Stimulated activated CD4-positive, alpha-beta T cell treated with anti-CD3 and anti-CD28 coated beads, Interleukin-12 subunit alpha, Interleukin-12 subunit beta, amount 100 ng/mL, for 48 hours (primary cell): ENCODE measurements at places on chromosomes 12 and 14.
A peak's percentile ranks its signal among the peaks of the same experiment; 100 is the strongest.

DNA sequence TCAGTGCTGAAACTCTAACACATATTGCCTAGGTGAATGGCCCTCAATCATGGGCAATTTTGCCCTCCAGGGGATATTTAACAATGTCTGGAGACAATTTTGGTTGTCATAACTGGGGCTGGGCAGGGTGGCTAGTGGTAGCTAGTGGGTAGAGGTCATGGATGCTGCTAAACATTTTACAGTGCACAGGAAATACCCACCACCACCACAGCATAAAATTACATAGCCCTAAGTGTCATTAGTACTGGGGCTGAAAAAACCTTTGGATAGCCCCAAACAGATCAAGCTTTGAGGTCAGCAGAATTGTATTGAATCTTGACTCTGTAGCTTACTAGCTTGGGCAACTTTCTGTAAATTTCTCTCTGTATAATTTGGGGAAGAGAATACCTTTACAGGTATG lies 758.0 kb downstream of the BCL11B start:
- no peak for DNase-seq

DNA sequence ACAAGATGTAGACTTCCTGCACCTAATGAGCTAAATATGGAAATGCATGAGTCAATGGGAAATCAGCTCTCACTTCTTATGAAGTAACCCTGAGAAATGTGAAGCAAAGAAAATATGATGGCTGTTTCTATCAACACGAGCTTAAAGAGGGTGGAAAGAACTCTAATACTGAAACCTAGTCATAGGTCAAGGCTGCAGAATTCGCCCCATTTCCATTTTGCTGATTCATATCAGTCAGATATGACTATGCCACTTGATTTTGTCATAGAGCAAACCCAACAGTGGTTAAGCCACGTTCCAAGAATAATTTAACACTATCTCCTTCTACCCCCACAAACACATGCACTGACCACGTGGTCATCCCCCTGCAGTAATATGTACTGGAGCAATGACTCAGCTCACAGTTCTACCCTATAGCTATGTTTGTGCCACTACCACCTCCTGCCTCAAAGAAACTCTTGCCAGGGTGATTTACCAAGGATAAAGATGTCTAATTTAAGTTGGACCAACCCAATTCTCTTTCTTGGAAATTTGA lies 157.5 kb downstream of the TMTC3 start:
- peak; percentile 28 for DNase-seq

DNA sequence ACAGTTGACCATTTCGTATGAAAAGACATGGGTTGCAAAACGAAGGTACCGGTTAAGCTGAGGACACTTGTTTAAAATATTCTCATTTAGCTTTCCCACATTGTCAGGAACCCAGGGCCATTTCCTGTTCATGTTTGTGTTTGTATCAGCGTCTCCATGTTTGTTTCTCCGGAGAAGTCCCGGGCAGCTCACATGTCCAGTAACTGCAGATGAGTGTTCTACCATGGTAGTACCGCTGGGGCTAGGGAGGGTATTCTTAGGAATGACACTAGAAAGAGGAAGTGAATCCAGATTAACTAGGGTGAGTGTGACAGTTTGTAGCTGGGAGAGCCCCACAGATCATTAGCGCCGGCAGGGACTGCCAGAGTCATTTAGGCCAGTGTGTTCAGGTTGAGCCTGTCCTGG lies 50.0 kb upstream of the EVL start:
- DNase-seq: no peak

DNA sequence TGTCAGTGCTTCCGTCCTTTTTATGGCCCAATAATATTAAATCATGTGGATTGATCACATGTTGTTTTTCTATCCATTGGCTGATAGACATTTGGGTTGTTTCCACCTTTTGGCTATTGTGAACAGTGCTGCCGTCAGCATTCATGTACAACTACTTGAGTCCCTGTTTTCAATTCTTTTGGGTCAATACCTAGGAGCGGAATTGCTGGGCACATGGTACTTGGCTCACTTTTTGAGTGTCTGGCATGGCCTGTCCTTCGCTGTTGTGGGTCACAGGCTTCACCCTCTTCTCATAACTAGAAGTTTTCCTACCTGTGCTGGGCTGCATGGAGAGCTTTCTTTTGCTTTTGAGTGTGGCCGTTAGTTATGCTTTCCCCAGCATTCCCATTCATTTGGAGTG lies 72.7 kb downstream of the DNAH10 start:
- DNase-seq: no peak

DNA sequence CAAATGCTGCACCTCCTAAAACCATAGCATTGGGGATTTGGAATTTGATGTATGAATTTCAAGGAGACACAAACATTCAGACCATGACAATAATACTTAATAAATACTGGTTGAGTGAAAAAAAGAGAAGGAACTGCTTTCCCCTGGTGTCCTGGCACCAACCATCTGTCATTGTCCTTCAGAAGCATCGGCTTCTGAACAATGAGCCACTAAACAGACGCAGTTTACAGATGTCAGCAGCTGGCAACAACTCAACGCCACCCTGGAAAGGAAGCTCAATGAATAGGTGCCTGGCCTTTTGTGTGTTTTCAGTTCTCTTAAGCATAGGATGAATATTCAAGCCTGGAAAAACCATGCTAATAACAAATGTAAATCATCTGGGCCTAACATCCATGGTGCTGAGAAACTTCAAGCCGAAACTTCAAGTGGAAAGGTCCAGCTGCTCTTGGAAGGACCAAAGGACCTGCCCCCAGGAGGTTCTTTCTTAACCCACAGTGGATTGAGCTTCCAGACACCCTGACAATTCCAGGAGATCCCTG lies 101.3 kb downstream of the WIF1 start:
- no peak for DNase-seq

- DNase-seq: no peak
These were observed 77.7 kb downstream of the DNAH10 start for GRCh38 chr12:123839826-123840225.

- DNase-seq: no peak
These were observed 42.0 kb downstream of the EVL start for GRCh38 chr14:100107236-100107635.

- DNase-seq: no peak
These were observed 367.3 kb downstream of the BCL11B start for GRCh38 chr14:98904677-98905076.

- DNase-seq: no peak
These were observed 126.8 kb upstream of the CPM start for GRCh38 chr12:69059465-69060457.

DNA sequence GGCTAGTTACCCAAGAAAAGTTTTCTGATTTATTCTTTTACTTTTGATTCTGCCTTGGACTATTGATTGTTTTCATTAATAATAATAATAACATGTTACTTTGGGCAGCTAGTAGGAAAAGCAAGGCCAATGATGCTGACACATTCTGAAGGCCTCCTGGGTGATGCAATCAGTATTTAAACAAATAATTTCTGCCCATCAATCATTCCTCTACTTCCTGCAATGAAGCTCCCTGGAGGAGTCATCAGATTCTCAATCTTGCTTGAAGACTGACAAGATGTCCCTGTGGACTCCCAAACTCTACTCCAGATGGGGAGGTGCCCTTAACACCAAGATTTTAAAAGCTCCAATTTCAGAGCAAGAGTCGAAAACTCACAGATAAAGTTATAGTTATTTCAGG lies at the start of gene SPX:
Gene SPX (plus strand): TSS at position 244 of the 400 bp plus-strand sequence. CDS start 177 bp downstream, outside the sequence.
- no peak for DNase-seq

DNA sequence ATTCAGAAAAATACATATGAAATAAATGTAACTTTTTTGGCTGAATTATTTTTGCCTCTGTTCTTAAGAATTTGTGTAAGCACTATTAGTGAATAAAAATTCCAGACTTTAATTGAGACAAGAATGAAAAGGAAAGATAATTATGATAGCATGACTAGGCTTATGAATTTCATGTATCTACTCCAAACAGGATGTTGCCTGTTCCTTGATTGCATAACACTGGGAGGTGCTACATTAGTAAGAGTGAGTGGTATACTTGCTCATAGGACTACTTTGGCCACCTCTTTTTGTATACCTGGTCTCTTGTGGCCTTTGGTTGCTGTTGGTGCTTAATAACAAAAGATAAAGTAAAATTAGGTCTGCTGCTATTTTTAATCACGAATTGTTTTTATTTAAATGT lies 112.8 kb downstream of the NAV3 start:
- no peak for DNase-seq

- no peak for DNase-seq
These were observed 404.2 kb downstream of the RGS6 start for GRCh38 chr14:72336311-72336980.

GRCh38 chr14:68476212-68477109 lies 316.4 kb downstream of the ZFP36L1 start:
- no peak for DNase-seq
